ENCODE measurements at places on chromosomes 11 and 22. TPM values are rescaled to one million over a fixed set of nuclear protein-coding genes. Genes with fewer than 3 reads are reported as not detected.

DNA sequence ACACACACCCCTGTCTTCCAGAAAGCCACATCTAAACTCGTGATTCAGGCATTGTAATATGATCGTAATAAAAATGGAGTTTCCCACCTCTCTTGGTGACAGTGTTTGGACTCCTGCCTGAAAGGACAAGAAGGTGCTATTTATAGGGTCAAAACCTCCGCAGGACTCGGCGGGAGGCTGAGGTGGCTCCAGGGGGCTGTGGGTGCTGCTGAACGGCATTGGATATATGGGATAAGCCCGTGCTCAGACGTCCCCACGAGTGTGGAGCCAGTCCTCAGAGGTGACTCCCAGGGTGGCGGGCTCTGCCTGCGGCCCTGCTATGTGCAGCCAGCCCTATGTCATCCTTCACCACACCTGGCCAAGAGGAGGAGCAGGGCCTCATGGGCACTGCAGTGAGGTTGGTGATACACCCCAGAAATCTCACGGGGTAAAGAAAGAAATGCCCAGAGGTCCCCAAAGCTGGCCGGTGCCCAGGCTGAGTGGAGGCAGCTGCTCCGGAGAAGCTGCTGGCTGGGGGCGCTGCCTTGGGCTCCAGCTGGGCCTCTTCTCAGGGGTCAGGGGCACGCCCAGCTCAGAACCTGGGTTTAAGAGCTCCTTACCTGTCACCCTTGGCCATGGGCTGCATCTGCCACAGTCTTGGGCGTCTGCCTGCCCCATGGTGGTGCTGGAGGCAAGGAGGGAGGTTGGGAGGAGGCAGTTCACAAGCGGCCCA lies 5.1 kb upstream of the OSBPL5 start:
- peak; percentile 40 for DNase-seq

Gene MIOX
- not detected for total RNA-seq

DNA sequence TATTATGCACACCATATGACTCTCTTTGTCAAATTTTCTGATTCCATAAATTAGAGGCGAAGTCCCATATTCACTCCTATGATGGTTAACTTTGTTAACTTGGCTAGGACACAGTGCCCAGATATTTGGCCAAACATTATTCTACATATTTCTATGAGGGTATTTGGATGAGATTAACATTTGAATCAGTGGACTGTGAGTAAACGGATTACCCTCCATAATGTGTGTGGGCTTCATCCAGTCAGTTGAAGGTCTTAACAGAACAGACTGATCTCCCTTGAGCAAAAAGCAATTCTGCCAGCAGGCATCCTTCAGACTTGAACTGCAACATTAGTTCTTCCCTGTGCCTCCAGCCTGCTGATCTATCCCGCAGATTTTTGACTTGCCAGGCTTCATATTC lies 69.9 kb downstream of the FZD4 start:
- no peak for DNase-seq

DNA sequence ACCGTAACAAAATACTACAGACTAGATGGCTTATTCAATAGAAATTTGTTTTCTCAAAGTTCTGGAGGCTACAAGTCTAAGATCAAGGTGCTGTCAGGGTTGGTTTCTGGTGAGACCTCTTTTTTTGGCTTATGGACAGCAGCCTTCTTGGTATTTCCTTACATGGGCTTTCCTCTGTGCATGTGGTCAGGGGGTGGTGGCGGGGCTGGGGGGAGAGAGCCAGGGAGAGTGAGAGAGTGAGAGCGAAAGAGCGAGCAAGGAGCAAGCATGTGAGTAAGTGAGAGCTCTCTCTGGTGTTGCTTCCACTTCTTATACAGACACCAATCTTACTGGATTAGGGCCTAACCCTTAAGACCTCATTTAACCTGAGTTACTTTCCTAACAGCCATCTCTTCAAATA lies 181.5 kb downstream of the TMEM135 start:
- DNase-seq, result no peak

DNA sequence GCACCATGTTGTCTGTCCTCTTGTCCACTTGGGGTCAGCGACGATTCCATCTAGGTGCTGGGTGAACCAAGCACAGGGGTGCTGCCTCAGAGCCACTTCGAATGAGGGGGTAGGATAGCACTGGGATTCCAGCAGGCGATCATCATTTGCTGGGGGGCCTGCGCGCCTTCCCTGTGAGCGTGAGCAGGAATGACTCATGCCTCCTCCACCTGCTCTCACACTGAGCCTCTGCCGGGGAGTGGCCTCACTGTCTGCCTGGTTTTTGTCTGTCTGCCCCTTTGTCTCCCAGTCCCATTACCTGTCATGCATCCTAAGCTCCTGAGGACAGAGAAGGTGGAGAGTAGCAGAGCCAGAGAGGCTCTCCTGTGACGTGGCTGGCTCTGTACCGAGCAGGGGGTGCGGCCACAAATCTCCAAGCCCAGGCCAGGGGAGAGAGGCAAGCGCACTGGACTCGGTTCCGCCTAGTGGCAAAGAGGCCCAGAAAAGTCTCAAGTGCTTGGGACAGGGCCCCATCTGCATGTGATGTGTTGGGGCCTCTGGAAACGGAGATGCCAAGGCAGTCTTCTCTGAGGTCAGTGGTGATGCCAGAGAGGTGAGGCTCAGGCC lies 30.8 kb downstream of the RSPH14 start:
- DNase-seq, result no peak

Gene GAB4
- total RNA-seq, result not detected

- DNase-seq, result no peak
Measured at GRCh38 chr22:32200752-32201151, 4.1 kb downstream of the RFPL2 start.

Gene PIWIL4
- 0.92 TPM for total RNA-seq

DNA sequence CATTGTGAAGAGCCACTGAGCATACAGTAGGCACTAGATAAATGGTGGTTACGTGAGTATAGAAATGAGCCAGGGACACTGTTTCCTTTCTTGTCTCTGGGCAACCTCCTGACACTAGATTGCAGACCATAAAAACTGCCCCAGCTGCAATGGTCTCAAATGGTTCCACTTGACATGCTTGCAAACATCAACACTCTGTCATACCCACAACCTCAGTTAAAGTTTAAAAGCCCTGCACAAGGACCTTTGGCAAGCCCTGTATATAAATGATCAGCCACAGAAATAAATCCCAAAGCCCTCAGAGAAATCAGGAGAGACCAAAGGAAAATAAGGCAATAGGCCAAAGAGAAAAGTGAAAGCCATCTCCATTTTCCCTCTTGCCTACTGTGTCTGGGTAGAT lies 20.7 kb downstream of the PLEKHA7 start:
- DNase-seq, result no peak

DNA sequence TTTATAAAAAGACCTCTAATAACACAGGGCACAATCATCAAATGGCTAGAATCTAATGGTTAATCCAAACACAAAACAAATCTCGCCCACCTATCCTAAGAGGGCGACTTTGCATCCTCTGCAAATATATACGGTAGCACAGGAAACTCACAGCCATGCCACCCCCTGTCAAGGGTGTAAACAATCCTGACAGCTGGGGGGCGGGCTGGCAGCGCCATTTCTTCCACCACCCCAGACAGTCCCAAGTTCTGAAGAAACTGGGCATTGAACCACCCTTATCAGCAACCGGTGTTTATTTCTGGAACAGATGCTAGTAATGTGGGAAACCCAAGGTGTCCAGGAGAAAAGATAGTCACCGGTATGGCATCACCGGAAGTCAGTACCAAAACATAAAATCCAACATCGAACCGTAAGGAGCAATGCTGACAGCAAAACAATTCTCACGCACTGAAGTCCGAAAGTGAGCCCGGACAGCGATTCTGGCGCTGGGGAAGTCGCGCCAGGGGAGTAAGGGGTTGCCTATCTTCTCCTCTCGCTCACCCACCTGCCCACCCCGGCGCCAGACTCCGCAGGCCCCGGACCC lies 825 bp downstream of the FBXO3 start:
- DNase-seq, result peak; percentile 26

Gene PIH1D2
- total RNA-seq, result 1.6 TPM

GRCh38 chr22:20520093-20520511 lies 12.7 kb downstream of the MED15 start:
- DNase-seq, result no peak

DNA sequence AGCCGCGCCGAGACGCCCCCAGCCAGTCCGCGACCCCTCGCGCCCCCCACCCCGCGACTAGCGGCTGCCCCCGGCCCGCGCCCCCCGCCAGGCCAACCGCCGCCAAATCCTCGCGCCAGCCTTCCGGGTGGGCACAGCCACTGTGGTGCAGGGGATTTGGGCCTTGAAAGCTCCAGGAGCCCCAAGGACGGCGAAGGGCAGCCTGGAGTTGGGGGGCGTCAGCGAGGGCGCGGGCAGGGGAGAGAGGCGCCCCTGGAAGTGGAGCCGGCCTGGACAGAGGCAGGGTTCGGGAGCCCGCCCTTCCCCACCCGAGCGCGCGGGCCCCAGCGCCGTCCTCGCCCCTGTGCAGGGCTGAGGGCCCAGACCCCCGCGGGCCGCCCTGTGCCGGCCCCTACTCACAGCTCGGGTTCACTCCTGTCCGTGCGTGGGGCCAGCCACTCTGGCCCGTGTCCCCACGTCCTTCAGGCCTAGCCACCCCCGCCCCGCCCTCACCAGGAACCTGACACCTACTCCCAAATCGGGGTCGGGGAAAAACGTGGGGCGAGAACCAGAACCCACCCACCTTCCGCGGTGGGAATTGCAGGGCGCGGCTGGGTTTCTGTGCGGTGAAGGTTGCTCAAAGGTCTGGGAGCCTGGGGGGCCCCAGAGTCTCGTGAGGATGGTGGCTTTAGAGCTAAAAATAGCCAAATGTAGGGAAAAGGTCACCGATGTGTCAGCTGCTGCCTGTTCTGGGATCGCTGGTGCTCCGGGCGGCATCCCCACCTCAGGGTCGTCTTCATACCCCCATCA lies at the start of gene CPT1B:
TSS of gene CPT1B (minus strand) at position 441 of the 789 bp plus-strand sequence. CDS start 512 bp downstream, outside the sequence.
- peak; percentile 84 for DNase-seq

DNA sequence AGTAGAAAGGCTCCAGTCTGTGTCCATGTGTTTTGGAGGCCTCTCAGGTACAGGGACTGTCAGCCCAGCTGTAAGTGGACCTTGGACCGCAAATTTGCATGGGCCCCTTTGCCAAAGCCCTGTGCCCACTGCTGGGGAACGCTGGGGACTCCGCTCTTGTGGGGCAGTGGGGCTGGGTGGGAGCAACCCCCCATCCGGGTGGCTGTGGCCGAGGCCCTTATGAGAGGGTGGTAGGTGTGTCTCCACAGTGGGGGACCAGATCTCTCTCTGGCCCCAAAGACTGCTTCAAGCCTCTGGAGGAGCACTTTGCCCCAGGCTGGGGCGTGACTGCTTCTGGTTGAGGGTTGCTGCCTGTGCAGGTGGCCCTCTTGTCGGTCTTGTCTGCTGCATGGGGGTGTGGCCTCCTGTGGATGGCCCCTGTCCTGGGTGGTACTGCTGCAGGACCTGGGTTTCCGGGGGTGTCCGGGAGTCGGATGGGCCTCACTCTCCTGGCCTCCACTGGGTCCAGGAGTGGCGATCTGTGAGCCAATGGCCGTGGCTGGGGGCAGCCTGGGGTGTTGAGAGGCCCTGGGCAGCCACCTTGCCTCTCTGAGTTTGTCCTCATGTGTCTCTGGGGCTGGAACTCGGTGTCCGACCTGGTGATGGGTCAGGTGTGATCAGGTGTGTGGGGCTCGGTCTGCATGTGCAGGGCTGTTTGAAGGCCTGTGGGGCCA lies 15.9 kb downstream of the KCNQ1 start:
- no peak for DNase-seq

DNA sequence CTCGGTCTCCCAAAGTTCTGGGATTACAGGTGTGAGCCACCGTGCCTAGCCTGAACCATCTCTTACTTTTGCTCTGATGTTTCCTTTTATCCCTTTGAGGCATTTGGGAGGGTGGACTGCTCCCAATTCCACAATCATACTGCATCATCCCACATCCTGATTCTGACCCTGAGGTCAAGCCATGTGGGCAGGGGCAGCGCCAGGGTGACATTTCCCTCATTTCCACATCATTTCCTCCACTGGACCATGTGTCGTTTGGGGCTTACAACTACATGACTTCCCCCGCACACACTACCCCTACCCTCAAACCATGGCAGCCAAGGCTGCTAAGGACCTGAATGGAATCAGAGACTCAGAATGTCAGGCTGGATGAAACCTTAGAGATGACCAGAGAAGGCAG lies 26.4 kb upstream of the ZBTB16 start:
- DNase-seq, result no peak

Gene LSP1
- 22.9 TPM for total RNA-seq

DNA sequence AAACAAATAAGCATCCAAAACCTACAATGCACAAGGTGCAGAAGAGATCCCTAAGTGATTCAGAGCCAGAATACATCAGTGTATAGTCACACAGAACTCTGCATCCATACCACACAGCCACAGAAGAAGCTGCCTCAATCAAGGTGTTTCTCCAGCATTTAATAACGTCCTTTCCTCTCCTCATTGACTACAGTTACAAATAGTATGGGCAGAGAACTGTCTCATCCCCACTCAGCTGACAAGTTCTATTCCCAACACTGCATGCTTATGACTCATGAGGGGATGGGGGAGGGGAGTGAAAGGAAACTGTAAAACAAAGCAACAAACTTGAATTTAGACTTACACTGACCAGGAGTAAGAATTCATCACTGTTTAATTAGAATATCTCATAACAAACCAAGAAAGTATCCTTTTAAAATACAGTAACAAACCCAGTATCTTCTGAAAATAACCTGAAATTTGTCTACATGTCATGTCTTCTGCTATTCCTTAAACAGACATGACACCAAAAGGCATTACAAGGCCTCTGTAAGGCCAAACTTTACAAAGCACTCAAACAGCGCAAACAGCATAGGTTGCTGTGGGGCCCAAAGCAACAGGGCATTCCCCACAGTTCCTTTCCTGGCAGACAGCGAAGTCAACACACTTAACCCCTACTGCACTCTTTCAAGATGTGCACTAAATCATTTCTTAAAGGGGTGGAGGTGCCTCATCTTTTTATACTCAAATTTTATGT lies 29.3 kb downstream of the CELF1 start:
- no peak for DNase-seq

Gene HIC2
- total RNA-seq, result 1.2 TPM

Gene BTBD18
- not detected for total RNA-seq

DNA sequence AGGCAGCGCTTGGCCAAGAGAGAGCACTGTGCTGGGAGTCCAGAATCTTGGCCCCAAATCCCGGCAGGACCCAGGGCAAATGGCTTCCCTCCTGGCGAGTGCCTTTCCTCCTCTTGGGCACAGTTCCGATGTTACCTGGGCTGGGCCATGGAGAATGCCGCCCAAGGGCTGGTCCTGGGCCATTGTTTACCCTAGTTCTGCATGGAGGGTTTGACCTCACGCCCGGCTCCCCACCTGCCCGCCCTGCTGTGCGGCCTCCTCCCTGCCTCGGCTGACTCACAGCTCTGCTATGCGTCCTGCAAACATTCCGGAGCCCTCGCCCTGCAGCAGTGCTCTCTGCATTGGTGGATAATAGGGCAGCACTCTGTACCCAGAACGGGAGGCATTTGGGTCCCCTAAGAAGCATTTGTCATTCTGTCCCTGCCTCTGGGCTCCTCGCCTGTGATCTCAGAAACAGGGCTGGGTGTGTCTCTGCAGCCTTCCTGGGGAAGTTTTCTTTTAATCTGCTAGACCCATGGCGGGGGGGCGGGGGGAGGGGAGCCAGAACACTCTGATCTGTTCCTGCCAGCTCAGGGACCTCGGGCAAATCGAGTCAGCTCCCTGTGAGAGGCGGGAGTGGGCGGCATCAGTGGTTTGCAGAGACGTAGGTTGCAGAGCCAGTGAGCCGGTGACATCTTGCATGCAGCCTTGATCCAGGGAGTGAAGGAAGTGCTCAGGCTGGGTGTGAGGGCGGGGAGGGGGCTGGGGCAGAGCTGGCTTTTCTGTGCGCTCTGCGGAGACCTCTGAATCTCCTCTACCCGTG lies 32.9 kb upstream of the SMIM38 start:
- DNase-seq, result peak; percentile 76

Gene JAML
- 4.5 TPM for total RNA-seq

Gene CHADL
- total RNA-seq, result 25.4 TPM

Gene FAM181B
- 0.07 TPM for total RNA-seq

Gene CNGA4
- total RNA-seq, result not detected
